Posterior vena cava (tissue), 2 donors: ENCODE measurements at places on chromosomes 7 and 10.

- no peak for DNase-seq
These were observed 1.3 kb upstream of the GDF10 start for GRCh38 chr10:47298715-47299114.

- no peak for DNase-seq
These were observed 2.0 kb downstream of the IGFBP1 start for GRCh38 chr7:45890125-45890901.

GRCh38 chr7:131455001-131455400 is 101.4 kb downstream of the PODXL start:
- no peak for DNase-seq

DNA sequence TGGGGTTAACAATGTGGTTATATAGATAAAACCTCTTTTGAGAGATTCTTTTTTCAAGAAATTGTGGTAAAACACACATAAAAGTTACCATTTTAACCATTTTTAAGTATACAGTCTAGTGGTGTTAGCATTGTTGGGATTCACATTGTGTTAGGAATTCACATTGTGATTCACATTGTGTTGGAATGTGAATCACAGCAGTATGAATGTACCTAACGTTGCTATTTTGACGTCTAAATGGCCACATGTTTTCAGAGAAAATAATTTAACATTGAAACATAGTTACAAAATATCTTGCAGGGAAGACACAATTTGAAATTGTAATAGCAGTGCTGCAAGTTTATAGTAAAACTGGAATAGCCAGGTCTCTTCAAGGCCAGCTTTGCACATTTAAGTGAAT is 129.0 kb downstream of the BICC1 start:
- DNase-seq, result no peak

GRCh38 chr7:50416527-50417182 is 33.5 kb downstream of the FIGNL1 start:
- no peak for DNase-seq

GRCh38 chr7:111174510-111174909 is 83.6 kb downstream of the LRRN3 start:
- DNase-seq, result no peak

GRCh38 chr10:132346806-132347205 is 14.8 kb downstream of the LRRC27 start:
- DNase-seq, result peak; percentile 40

DNA sequence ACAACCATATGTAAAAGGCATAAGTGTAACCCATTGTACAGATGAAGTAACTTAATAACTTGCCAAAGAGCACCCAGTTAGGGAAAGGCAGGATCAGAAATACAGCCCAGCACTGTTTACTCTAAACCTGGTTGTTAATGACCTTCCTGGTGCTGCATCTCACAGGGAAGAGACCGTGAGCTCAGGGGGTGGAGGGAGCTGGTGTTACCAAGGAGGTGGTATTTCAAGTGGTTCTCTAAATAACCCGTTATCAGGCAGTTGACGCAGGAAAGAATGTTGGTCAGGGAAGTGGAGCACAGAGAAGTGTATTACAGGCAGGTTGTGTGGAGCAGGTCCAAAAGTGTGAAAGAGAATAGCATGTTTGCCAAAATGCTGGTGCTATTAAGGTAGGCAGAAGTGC is 4.4 kb upstream of the ST7 start:
- no peak for DNase-seq

DNA sequence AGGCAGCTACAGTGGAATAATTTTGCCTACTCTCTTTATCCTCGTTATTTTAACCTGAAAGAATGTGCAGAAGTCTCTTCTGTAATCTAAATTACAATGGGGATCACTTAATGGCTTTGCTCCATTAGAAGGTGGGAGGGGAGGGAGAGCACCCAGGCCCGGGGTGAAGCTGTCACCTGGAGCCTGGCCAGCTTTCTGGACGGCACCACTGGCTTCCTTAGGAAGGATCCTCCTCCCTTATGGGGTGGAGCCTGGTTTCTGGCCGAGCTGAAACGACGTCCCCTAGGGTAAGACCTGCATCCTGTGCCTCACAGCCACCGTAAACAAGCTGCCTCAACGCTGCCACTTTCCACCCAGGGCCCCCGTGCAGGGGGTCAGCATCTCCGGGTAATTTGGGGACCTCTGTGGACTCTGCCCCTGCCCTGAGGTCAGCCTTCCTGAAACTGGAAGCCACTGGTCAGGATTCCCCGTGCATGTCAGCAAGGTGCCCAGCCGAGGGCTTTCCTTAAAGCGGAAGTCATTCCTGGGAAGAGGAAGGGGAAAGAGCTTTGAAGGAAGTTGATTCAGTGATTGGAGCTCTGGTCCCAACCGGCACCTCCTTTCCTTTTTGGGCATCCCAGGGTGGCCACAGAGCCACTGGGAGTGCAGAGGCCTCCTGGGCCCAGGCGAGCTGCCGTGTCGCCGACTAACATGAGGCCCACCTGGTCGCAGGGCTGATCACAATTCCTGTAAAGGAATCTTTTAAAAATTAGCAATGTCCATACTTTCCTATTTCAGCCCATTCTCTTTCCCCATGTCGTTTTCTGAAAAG is 569.1 kb downstream of the DNAJB6 start:
- DNase-seq, result no peak

GRCh38 chr7:40747856-40748255 is 613.1 kb downstream of the SUGCT start:
- DNase-seq, result no peak

DNA sequence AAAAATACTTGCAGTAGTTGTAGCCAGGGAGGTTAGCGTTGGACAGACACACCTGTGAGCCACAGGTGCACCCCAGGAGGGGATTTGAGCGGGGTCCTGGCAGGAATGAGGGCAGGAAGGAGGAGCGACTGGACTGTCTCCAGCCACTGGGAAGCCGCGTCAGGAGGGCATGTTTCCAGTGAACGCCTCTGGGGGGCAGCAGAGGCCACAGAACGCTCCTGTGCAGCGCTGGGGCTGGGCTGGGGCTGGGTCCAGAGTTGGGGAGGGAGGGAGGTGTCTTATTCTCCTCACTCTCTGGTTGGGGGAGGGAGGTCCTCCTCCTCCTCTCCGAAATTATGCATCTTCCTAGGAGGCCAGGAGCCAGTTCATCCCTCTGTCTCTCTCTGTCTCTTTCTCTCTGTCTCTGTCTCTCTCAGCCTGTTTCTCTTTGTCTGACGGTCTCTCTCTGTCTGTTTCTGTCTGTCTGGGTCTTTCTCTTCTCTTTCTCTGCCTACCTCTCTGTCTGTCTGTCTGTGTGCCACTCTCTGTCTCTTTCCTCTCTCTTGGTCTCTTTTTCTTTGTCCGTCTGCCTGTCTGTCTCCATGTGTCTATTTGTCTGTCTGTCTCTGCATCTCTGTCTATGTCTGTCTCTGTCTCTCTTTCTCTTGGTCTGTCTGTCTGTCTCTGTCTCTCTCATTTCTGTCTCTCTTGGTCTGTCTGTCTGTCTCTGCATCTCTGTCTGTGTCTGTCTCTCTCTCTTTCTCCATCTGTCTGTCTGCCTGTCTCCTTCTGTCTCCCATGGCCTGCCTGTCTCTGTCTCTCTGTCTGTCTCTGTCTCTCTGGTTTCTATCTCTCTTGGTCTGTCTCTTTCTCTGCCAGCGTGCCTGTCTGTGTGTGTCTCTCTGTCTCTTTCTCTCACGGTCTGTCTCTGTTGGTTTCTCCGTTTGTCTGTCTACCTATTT is 9.9 kb upstream of the PSMG3 start:
- peak; percentile 91 for DNase-seq

- DNase-seq, result peak; percentile 77
These were observed 47.5 kb downstream of the CAMK2B start for GRCh38 chr7:44277851-44278250.

GRCh38 chr10:93815304-93816096 is 57.8 kb downstream of the LGI1 start:
- no peak for DNase-seq
